ENCODE measurements at places on chromosomes 13 and 19.

GRCh38 chr13:78977311-78977710 is 318.4 kb upstream of the OBI1 start:
- DNase-seq = no peak

DNA sequence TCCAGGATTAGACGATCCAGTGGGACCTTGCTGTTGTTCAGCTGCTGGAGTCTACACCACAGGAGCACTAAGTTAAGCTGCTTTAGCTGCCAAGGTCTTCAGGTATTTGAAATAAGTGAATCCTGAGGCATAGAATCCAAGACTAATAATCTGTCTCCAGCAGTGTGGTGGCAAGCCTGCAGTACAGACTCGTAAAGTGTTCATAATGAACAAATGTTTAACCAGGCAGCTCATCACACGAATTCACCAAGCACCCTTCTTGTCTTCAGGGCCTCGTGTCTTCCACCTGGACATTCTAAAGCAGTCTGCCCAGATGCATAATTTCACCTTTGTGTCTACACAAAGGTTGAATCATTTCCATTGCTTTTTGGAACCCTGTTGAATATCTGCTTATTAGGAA is 5.3 kb downstream of the ATP11A start:
- no peak for DNase-seq

GRCh38 chr13:73721571-73721970 is 412.6 kb downstream of the KLF12 start:
- DNase-seq = no peak

DNA sequence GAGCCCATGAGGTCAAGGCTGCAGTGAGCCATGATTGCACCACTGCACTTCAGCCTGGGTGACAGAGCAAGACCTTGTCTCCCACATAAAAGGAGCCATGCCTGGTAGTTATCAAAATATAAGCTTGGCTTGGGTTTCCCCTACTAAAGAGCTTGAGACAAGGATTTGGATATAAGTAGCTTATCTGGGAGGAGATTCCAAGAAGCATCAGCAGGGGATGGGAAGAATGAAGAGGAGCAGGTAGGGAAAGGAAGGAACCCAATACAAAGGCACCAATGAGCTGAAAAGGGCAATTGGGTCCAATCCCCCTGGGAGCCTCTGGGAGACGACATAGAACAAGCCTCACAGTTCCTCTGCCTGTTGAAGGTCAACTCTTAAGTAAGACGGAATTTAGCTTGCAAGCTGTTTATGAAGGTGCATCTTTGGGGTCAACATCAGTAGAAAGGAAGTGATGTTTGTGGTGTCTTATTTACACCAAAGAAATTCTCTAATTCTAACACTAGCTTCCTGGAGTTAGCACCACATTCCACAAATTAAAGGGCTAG is 7.4 kb upstream of the CLEC4G start:
- DNase-seq = no peak

- no peak for DNase-seq
Observed at GRCh38 chr13:66378894-66379293, 851.2 kb downstream of the PCDH9 start.

GRCh38 chr13:71408416-71408815 is 458.6 kb downstream of the DACH1 start:
- DNase-seq = no peak

DNA sequence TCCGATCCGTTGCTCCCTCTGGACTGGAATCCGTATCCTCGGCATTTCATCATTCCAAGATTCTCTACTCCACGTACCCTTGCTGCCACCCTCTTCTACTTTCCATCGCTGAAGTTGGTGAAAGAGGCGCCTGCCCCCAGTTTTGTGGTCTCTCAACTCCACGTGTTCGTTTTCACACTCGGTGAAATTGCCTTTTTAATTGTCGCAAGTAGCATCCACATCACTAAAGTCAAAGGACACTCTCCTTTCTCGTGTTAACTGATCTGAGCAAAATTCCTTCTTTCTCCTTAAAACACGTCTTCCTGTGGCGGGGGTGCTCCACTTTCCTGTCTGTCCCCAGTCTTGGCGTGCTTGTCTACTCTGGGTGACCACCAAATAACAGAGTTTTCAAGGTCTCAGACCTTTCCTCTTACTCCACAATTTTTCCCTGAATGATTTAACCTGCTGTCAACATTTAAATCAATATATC is 1.1 kb upstream of the TMTC4 start:
- DNase-seq = no peak

- no peak for DNase-seq
Observed at GRCh38 chr19:55285229-55285890, 1.6 kb downstream of the BRSK1 start.

DNA sequence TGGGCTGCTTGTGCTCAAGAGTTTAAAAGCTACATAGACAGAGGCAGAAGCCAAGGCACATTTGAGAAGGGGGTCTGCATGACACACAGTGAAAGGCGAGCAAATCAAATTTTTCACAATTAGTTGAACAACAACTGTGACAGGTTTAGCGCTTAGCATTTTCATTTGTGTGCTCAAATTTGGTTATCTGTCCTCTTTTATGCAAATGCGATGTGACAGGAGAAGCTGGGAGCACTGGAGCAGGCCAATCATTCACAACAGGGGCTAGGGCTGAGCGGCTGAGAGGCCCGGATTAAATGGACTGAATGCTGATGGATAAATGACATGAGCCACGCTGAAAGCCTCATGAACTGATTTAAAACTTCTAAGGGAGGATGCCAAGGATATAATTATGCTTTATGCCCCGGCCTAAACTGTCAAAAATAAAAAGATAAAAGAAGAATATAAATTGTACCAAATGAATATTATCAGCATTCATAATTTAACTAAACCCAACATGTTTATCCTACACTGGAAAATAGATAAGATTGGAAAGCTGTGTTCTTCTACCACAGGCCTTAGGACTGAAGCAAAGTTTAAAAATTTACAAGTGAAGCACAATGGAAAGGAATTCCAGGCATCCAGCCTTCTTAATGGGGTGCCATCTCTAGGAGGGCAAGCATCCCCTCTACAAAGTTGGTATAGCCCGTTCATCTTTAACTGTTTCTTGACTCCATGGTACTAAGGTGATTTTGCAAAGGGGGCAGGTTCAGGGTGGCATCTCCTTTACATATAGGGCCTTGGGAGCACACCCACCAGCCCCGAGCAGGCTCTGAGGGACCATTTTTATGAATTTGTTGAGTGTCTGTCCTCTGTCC is 117.9 kb downstream of the RBM26 start:
- no peak for DNase-seq

DNA sequence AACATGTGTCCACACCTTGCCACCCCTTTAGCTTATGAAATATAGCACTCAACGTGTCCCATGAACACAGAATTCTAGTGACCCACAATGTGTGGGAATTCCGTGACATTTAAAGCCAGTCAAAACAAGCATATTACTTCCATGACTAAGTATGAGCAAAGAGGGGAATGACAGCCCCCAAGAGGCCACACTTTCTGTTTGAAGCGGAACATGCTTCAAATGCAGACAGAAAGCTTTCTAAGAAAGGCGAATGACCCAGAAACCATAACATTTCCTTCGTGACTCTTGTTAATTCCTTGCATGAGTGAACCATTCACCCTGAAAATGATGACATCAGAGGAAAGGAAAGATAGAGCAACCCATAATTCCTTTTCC is 122.0 kb upstream of the FNDC3A start:
- no peak for DNase-seq

GRCh38 chr13:73767191-73767741 is 366.9 kb downstream of the KLF12 start:
- no peak for DNase-seq

GRCh38 chr19:8569066-8569771 is 8.0 kb downstream of the MYO1F start:
- peak; percentile 79 for DNase-seq

- DNase-seq = no peak
Observed at GRCh38 chr13:99124794-99125316, 75.8 kb upstream of the UBAC2 start.

DNA sequence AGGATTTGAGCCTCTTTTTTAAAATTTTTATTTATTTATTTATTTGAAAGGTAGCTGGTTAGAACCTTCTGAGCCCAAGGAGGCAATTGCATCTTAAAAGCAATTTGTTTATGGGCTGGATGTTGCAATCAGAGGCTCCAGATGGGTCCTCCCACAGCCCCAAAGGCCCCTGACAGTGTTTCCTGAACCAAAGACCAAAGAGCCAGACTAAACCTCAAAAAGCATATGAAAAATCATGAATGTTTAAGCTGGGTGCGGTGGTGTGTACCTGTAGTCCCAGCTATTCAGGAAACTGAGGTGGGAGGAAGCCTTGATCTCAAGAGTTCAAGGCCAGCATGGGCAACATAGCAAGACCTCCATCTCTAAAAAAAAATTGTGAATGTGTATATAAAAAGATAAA is 67.8 kb upstream of the RGCC start:
- no peak for DNase-seq

DNA sequence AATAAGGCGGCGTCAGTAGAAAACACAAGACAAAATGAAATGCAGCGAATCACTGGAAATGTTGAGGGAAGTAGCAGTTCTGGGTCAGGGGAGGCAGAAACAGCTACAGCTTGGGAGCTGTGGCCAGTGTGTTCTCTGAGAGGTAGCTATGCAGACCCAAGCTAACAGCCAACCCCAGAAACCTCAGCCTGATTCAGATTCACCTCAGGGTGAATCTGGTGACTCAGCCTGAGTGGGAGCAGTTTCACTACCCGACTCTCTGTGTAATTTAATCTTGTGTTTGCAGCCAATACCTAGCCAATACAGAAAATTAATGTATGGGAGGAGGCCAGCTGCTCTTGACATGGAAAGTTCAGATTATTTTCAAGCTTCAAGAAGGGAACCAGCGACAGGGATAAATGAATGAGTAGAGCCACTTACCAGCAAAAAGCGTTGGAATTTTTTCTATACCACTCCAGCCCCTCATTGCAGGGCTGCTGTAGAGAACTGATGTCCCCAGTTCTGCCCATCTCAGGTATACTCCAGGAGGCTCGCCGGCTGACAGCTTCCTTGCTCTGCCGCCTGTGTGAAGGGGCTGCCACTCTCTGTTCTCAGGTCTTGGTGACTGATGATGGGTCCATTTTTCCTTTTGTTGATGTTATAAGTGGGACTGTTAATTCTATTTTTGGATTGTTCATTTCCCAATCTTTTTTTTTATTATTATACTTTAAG is 8.9 kb downstream of the IGFL3 start:
- DNase-seq = no peak

GRCh38 chr13:90375851-90376250 is 971.6 kb upstream of the MIR17HG start:
- no peak for DNase-seq

- DNase-seq = no peak
Observed at GRCh38 chr13:107252428-107252827, 684.5 kb upstream of the ARGLU1 start.

- DNase-seq = no peak
Observed at GRCh38 chr13:106755542-106755941, 187.6 kb upstream of the ARGLU1 start.

DNA sequence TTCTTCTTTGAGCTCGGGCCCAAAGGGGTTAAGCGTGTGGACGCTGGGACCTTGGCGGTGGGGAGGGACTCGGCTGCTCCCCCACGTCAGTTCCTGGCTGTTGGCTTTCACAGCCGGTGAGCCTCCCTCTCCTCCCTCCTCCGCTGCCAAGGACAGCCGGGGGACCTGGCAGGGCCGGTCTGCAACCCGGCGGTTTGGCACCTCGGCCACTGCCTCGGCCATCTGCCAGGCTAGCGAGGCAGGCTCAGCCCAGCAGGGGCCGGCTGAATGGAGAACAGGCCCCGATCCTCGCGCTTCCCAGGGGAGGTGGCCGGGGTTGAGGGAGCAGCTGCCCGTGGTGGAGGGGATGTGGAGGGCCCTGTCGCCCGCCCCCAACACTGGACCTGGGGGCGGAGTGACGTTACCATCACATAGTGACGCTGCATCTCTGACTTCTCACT is 5.0 kb downstream of the TLE5 start:
- DNase-seq = no peak

GRCh38 chr19:11587302-11587974 is 9.8 kb upstream of the ZNF627 start:
- peak; percentile 74 for DNase-seq

DNA sequence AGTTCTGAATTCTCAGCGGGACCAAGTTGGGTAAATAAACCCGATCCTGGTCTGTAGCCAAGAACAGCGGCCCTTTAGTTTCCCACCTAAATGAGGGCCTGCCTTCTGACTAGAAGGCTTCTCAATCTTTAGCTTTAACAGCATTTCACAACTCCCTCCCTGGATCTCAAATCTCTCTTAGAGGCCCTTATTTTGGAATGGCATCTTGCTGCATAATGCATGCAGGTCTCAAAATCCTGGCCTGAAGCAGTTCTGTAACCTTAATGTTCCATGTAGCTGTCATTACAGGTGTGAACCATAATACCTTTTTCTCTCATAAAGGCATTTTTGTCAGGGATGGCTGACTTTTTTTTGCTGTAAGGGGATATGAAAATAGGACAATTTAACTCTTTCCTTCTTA is 29.5 kb downstream of the ZNF90 start:
- no peak for DNase-seq

GRCh38 chr13:40562975-40563349 is 103.5 kb downstream of the FOXO1 start:
- no peak for DNase-seq

DNA sequence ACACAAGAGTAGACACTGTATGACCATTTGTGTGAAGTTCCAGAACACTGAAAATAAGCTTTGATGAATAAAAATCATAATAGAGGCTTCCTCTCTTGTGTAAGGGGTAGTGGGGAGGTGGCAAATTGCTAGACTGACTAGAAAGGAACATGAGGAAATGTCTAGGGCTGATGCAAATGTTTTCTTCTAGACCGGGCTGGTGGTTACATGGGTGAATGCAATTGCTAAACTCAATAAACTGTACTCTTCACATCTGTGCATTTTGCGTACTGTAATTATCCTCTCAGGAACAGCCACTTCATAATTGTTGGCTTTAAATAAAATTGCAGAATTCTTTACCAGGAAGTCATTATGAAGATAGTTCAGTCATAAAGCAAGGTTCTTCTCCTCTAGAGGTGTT is 5.2 kb upstream of the KBTBD7 start:
- no peak for DNase-seq
